AG08395 (cell line): ENCODE measurements at places on chromosomes 3 and 15.

GRCh38 chr3:15539066-15539465 lies 17.6 kb upstream of the COLQ start:
- DNase-seq: no peak

GRCh38 chr15:101307048-101307896 lies 12.2 kb upstream of the SNRPA1 start:
- no peak for DNase-seq

DNA sequence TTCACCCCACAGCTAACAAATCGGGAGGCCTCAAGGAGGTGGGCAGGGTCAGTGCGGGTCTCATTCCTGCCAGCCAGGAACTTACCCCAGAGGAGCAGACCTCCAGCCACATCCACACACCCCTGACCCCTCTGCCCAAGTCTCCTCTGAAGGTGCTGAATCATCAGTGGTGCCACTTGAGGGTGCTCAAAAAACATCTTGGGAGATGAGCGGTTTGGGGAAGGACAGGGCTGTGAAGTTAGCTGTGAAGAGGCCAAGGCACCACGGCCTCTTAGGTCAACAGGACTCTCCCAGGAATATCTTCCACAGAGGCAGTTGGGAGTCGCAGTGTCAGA lies 1.2 kb downstream of the DAPK2 start:
- no peak for DNase-seq

GRCh38 chr3:44682182-44682896 lies 30.1 kb upstream of the ZNF502 start:
- peak; percentile 60 for DNase-seq

GRCh38 chr3:29898171-29898965 lies 617.5 kb downstream of the RBMS3 start:
- DNase-seq: no peak
